ENCODE measurements at places on chromosomes 2 and 18.
A peak's percentile ranks its signal among the peaks of the same experiment; 100 is the strongest.

DNA sequence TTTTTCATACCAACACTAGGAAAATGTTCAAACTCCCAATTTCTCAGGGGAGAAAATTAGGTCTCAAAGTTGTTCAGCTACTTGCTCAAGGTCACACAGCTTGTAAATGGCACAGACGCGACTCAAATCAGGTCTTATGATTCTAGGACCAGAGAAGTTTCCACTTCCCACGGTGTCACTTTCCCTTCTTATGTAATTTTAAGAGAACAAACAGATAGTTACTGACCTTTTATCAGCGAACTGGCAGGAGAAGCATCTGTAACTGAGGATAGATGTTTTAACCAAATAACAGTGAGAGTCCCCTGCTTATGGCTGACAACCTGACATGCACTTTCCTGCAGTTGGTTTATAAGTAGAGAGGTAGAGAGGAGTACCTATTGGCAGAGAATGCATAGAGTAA, 2.1 kb upstream of the KCNJ3 start:
- no peak for DNase-seq

DNA sequence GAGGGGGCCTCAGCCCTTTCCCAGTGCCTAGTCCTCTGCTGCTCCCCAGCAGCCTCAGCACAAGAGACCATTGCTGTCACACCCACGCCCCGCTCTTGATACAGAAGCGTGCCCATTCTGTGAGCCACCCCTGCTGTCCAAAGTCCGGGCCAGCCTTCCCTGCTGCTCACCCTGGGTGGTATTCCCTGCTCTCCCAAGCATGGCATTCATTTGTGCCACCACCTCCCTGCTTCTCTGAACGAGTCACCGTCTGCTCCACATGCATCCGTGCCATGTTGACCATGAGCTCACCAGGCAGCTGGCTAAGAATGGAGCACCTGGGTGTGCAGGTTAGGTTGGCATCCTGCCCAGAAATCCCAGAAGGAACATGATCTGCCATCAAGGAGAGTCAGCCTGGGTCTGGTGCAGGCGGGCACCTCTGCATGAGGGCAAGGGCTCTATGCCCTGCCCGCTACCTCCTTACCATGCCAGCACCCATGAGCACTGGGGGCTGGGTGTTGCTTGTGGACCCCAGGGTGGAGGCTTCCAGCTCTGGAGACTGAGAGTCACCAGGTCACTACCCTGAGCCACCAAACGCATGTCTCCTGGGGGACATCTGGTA, 63.0 kb downstream of the TWIST2 start:
- no peak for DNase-seq

- no peak for DNase-seq
These were observed 62.9 kb upstream of the POU3F3 start for GRCh38 chr2:104790901-104791495.

- no peak for DNase-seq
These were observed 202.8 kb upstream of the TWIST2 start for GRCh38 chr2:238645095-238645494.

DNA sequence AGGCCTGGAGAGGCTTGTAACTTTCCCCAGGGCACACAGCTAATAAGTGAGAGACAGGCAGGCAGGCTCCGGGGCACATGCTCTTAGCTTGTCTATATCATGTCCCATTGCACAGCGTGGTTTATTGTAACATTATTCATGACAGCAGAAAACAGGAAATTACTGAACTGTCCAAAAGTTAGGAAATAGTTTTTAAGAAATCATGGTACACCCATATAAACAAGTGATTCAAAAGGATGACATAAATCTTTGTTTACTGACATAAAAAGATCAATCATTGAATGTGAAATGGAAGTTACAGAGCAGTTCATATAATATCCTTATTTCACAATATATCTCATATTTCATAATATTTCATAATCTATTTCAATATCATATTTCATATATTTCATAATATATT, 34.3 kb upstream of the TXNDC2 start:
- DNase-seq: no peak

GRCh38 chr2:171289316-171289715, 128.6 kb upstream of the TLK1 start:
- DNase-seq: no peak

GRCh38 chr2:66441581-66442320, 6.8 kb downstream of the MEIS1 start:
- DNase-seq: no peak

- DNase-seq: no peak
These were observed 85.8 kb downstream of the RDH14 start for GRCh38 chr2:18474700-18475099.

DNA sequence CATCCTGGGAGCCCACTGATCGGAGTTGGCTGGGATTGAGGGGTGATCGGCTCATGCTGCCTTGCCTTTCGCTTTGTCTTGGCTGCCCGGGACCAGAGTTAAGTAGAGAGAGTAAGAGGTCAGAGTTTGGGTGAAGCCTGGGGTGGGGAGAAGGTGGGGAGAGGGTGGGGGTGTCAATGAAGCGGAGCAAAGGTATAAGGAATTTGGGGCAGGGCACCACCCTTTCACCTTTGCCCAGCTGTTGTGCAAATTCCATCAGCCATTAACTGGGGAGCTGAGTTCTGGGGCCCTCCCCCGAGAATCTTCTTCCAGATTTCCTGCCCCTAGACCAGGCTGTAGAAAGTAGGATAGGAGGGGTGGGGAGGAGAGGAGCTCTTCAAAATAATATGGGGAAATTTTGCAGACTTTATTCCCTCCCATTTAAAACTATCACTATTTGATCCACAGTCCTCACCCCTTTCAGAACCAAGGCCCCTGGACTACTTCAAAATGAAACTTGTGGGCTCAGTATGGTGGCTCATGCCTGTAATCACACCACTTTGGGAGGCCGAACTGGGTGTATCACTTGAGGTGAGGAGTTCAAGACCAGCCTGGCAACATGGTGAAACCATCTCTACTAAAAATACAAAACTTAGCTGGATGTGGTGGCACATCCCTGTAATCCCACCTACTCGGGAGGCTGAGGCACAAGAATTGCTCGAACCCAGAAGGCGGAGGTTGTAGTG, at the start of gene SLC23A3:
TSS of gene SLC23A3 (minus strand) at position 100 of the 725 bp plus-strand sequence. CDS start at position 55, 45 bp downstream.
- DNase-seq: no peak

DNA sequence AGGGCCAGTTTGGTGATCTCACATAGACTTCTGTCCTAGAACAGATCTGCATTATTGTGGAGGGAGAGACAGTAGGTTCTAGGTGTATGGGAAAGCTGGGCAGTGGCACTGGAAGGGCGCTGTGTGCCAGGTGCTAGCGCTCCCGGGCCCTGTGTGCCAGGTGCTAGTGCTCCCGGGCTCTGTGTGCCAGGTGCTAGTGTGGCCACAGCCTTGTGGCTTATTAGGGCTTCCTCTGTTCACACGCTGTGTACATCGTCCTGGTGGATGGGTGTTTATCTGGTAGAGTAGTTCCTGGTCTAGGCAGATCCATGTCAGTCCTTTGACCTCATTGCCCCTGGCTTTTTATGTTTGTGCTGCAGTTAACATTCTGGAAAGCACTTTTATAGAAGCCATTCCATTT, 263.4 kb downstream of the AGAP1 start:
- no peak for DNase-seq

GRCh38 chr2:18465979-18466378, 94.5 kb downstream of the RDH14 start:
- DNase-seq: no peak

- no peak for DNase-seq
These were observed 82.3 kb downstream of the STPG4 start for GRCh38 chr2:47072728-47073191.

GRCh38 chr2:235244255-235245220, 249.3 kb upstream of the AGAP1 start:
- DNase-seq: no peak

DNA sequence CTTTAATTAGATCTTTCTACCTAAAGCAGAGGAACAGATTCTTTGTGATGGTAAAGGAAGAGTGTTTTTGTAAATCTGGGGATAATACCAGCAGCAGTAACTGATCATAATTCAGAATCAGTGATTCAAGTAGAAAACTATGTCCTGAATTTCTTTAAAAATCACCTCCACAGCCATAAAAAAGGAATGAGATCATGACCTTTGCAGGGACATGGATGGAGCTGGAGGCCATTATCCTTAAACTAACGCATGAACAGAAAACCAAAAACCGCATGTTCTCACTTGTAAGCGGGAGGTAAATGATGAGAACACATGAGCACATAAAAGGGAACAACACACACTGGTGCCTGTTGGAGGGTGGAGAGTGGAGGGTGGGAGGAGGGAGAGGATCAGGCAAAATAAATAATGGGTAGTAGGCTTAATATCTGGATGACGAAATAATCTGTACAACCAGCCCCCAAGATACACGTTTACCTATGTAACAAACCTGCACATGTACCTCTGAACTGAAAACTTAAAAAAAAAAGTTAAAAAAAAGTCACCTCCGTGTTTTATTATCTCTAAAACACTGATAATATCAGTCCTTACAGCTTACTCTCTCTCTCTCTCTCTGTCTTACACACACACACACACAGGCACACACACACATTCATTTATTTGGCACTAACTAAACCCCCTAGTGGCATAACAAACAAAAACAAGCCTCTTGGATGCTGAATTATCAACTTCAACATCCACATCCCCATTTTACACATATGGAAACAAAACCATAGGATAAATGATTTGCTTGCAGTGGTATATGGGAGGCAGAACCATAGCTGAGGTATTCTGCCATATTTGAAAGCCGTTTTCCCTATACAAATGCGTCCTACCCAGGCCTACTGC, 1.4 kb downstream of the TM4SF20 start:
- no peak for DNase-seq

GRCh38 chr2:105615305-105615704, 129.4 kb upstream of the NCK2 start:
- DNase-seq: no peak

DNA sequence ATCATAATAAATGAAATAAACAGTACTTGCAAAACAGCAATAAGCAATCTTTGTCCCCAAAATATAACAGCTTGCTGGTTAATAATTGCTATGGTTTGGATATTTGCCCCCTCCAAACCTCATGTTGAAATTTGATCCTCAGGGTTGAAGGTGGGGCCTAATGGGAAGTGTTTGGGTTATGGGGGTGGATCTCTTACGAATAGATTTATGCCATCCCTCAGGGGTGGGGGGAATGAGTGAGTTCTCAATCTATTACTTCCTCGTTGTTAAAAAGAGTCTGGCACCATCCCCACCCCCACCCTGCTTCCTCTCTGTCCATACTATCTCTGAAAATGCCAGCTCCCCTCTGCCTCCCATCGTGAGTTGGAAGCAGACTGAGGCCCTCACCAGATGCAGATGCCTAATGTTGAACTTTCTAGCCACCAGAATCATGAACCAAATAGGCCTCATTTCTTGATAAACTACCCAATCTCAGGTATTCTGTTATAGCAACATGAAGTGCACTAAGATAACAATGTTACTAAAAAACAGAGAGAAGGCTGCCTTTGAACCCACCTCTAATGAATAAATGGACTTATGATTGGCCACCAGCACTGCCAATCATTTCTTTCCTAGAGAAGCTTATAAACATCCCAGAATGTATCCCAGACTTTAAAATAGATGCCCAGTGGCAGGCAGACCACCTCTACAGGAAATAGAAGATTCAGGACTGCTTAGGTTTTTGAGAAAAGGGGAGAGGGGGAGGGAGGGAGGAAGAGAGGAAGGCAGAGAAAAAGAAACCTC, 90.1 kb downstream of the ALPK2 start:
- DNase-seq: no peak

DNA sequence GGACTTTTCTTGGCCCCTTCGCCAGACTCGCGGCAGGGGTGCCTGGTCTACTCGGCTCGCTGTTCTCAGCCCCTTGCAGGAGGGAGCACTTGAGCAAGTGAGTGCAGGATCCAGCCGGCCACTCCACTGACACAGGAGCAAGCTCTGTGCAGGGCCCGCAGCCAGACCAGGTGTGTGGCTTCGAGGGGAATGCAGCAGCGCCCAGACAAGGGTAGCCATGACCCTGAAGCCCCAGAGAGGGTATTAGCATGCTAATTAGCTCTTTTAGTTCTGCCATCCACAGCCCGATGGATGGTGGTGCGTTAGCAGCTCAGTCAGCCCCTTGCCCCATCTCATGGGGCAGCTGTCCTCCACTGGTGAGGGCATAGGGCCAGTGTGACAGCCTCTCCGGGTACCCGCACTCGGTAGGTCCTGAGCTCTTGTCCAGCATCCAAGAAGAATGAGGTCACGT, 103.2 kb upstream of the HS6ST1 start:
- no peak for DNase-seq

GRCh38 chr18:71725256-71725655, 818.9 kb downstream of the CBLN2 start:
- no peak for DNase-seq

- peak; percentile 24 for DNase-seq
These were observed 32.3 kb downstream of the EML6 start for GRCh38 chr2:54755641-54756326.

- no peak for DNase-seq
These were observed 25.8 kb upstream of the LRP2 start for GRCh38 chr2:169388161-169388560.

- DNase-seq: no peak
These were observed 369.3 kb upstream of the VRK2 start for GRCh38 chr2:57677296-57677695.

- DNase-seq: no peak
These were observed 121.1 kb downstream of the HDAC4 start for GRCh38 chr2:239279508-239280295.

GRCh38 chr2:152464851-152465470, 130.0 kb downstream of the FMNL2 start:
- no peak for DNase-seq

GRCh38 chr18:50441501-50441900, 66.7 kb downstream of the SKA1 start:
- DNase-seq: no peak

GRCh38 chr2:46810195-46810594, 105.4 kb downstream of the MCFD2 start:
- no peak for DNase-seq

- DNase-seq: no peak
These were observed 60.5 kb downstream of the HK2 start for GRCh38 chr2:74894272-74894981.

GRCh38 chr2:68391869-68392268, 26.8 kb downstream of the PLEK start:
- no peak for DNase-seq

- DNase-seq: peak; percentile 13
These were observed 53.9 kb upstream of the STPG4 start for GRCh38 chr2:47208852-47209606.

DNA sequence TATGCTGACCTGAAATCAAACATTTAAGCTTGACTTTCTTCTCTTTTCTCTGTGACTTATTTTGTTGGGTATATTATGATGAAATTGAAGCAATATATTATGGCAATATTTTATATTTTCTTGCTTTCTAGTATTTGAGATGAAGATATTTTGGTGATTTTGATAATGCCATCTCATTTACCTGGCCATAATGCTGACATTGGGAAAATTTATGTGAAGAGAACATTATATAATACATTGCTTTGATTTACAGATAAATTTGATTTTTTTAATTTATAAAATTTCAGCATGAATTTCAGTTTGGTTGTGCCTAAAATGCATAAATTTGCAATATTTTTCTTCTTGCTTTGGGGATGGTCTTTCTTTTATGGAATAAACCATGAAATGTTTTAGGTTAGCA, 1413.7 kb upstream of the TMEFF2 start:
- DNase-seq: no peak

Data from NCI-H187 (cell line).